Memory B cell (primary cell): ENCODE measurements at places on chromosomes 6 and 20.

DNA sequence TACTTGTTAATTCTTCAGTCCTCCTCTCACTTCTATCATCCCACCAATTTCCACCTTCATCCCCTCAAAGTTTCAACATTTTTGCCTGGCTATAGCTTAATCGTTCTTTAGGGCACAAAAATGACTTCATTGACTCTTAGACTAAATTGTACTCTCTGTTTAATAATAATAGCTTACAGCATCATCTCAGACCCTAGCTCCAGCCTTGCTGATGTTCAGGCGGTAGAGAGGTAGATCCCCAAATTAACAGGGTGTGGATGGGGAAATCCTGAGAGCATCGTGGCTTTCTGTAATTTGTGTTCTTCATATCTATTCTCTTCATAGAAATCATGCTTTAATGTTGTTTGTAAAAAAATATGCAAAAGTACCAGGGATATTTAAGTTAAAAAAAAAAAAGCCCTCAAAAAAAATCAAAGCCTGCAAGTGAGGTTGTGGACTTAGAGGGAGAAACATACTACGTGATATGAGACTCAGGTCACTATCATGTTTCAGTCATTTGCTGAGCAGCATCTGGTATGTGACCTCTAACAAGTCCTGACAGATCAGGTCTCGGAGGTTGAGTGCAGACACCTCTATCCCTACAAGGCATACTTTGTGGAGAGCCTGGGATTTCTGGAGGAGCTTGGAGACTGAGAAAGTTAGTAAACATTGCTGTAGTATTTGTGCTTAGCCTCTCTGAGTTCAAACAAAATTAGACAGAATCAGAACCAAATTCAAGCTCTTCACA, 1063.3 kb upstream of the CITED2 start:
- H3K27me3 ChIP-seq: peaks cover 2% of the 10 kb centered on the region
- H3K36me3 ChIP-seq: no peaks in the 10 kb centered on the region
- H3K27ac ChIP-seq: no peak overlapping the region
- H3K4me1 ChIP-seq: peaks cover 2% of the 10 kb centered on the region
- no peak for DNase-seq

DNA sequence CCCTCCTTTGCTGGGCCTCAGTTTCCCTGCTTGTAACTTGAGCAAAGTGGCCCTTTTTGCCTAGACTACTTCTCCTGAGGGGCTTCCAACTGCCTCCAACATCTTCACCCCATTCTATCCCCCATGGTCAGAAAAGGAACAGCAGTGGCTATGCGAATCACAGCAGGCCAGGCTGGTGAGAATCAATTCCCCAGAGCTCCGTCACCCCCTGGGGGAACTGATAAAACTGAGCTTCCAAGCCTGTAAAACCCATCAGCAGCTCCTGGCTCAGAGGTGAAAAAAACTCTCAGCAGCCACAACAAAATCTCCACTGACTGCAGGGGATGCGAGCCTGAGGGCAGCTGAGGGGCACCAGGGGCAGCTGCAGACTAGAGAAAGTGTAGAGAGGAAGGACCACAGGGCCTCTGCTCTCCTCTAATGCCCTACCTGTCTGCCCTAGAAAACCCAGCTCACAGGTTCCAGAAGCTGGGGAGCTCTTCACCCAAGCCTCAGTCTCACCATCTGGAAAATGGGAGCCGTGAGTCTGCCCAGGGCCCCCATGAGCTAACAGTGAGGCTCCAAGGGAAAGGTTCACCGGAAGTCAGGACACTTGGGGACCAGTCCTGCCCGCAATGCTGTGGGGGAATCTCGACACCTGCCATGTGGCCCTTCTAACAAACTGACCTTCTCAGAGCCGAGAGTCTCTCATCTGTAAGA, 120.6 kb downstream of the GRM4 start:
- no peak for DNase-seq
- peaks cover 10% of the 10 kb centered on the region for H3K27me3 ChIP-seq
- H3K4me1 ChIP-seq: no peaks in the 10 kb centered on the region

GRCh38 chr6:53639520-53639919, 26.0 kb downstream of the KLHL31 start:
- no peak for DNase-seq
- no peak overlapping the region for H3K27ac ChIP-seq
- H3K36me3 ChIP-seq: no peaks in the 10 kb centered on the region
- H3K4me1 ChIP-seq: no peaks in the 10 kb centered on the region

- no peak overlapping the region for H3K27ac ChIP-seq
- no peak overlapping the region for H3K4me3 ChIP-seq
- H3K36me3 ChIP-seq: no peaks in the 10 kb centered on the region
- DNase-seq: no peak
Observed at GRCh38 chr6:107563694-107564588, 74.0 kb downstream of the SOBP start.

GRCh38 chr6:81634155-81634880, 118.2 kb downstream of the TENT5A start:
- H3K27me3 ChIP-seq: no peaks in the 10 kb centered on the region
- no peak overlapping the region for H3K4me3 ChIP-seq
- no peaks in the 10 kb centered on the region for H3K36me3 ChIP-seq

DNA sequence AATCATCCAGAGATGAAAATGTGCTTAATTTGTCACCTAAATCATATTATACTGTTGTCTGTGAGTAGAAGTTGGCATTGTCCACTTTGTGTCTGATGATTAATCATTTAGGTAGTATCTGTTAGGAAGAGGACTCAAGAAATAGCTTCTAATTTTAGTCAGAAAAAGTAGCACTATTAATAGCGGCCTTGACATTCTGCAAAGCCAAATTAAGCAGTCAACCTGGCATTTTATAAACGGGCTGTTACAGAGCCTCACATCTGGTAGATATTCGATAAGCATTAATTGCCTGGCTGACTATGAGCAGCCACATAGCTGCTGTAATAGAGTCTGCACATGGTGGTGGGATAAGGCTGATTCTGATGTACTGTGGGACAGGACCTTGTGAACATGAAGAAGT, 99.5 kb downstream of the KLHL32 start:
- no peaks in the 10 kb centered on the region for H3K27me3 ChIP-seq
- DNase-seq: no peak
- H3K4me1 ChIP-seq: no peaks in the 10 kb centered on the region
- H3K27ac ChIP-seq: no peak overlapping the region
